ENCODE measurements at places on chromosomes 2 and 18.

DNA sequence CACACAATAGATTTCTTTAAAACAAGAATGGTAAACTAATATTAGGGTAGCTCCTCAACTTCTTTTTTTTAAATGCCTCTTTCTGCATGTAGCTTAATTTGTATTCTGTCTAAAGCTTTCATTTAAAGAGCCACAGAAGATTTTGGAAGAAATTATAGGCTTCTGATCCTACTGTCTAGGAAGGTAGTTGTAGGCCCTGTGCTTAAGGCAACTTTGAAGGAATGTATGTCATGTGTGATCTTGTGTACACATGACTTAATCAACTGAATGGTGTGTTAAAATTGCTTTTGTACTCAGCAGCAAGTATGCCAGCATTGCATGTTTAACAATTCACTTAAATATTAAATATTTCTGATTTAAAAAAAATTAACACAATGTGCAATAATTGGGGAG, 51.5 kb upstream of the LYPD6 start:
- DNase-seq = no peak

DNA sequence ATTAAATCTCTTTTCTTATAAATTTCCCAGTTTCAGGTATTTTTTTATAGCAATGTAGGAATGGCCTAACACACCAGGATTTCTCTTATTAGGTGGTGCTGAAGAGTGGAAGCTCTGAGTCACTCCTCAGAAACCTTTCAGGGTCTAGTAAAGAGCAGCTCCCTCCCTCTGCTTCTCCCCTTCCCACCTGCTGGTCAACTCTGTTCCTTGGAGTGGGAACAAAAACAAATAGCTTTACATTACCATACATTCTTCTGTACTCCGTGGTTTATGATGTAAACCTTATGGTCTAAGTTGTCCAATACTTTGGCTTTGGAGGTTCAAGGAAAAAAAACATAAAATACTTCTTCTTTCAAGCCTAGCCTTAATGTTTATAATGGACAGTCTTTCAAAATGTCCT, 2.7 kb upstream of the IL1R1 start:
- DNase-seq = no peak

DNA sequence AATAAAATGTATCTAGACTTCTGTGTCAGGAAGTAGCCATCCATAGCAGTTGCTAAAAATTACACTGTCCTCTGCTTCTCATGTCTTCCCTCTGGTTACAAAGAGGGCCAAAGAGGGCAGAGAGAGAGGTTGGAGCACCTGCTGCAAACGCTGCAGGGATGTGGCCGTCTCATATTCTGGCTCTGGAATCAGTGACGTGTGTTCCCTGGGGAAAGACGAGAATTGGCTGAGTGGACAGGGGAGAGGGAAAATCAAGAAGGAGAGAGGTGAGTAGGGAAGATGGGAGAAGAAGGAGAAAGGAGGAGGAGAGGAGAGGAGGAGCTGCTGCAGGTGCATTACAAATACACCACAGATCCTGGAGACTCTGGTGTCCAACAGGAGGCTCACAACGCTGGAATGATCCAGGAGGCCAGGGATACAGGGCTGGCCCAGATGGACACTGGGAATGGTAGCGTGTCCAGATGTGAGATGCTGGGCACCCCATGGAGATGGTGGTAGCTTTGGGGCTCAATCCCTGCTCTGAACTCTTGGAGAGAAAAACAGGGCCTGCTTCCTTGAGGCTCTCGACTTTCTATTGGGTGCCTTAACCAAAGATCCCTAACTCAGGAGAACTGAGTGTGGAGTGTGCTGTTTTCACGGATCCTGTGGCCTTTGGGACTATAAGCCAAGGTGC, 118.4 kb upstream of the PXDN start:
- no peak for DNase-seq

- no peak for DNase-seq
Observed at GRCh38 chr2:158926478-158926948, 41.9 kb upstream of the TANC1 start.

GRCh38 chr2:197158591-197159550, 151.7 kb downstream of the ANKRD44 start:
- no peak for DNase-seq

DNA sequence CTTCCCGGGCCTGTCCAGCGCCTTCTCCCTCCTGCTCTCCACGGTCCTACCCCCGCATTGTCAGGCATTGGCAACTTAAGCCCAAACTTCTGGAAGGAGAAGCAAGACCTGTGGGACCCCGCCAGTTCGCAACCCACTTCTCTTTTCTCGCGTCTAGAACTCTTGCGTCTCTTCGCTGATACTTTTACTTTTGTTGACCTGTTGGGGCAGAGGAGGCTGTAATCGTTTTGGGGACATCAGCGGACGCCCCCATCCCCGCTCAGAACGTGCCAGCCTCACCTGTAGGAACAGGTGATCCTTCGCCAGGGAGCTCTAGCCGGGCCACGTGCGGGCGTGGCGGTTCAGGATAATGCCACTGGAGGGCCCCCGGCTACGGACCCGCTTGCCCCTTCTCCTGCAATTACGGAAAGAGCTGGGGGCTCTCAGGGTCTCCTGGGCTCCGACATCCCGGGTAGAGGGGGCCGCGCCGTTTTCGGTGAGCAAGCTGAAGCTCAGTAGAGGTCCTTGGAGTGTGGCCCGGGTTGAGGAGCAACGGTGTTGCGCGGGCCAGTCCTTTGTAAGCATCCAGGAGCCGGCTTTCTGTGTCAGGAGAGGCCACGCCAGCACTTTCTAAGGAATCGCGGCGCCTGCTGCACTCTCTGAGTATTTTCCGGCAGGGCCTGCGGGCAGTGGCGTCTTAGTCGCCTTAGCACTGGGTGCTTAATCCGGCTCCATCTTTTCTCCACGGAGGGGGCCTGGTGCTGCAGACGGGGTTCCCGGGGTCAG, 1.6 kb downstream of the MTCL1 start:
- DNase-seq = no peak

- no peak for DNase-seq
Observed at GRCh38 chr2:114810092-114810491, 367.7 kb downstream of the DPP10 start.

GRCh38 chr2:45210462-45211195, 201.4 kb upstream of the SIX2 start:
- DNase-seq = no peak

GRCh38 chr2:12797815-12798214, 81.1 kb downstream of the TRIB2 start:
- DNase-seq = no peak
